H1 (cell line): ENCODE measurements at places on chromosomes 6 and 20. TPM values are rescaled to one million over a fixed set of nuclear protein-coding genes. Genes with fewer than 3 reads are reported as not detected.

DNA sequence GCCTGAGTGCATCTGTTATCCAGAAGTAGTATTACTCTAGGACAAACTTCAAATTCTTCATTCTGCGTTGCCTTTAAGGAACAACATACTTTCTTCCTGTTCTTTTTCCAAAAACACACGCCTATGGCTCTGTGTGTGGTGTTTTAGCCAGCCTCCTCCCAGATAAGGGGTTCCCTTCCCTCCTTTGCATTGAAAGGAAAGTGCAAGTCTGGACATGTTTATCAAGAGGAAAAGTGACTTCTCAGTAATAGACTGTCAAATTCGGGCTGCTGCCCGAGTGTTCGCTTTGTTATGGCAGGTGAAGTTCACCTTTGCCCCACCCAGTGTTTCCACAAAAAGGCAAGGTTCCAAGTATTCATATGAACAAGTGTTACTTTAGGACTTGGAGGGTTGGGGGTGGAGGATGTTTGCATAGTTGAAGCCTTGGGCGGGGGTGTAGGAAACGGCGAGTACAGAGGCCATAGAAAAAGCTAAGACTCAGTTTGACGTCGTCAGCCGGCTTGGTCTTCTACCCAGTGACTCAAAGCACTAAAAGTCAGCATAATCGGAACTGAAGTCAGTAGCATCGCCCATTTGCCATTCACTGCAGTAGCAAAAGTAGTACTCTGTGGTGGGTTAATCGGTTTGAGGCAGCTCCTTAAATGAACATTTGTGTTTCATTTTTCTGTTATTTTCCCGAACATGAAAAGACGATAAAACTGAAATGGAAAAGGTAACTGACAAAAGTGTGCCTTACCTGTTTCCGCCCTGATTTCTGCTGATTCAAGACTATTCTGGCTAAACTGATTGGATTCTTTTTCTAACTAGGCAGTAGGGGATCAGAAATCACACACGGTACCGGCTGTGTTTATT is 12.5 kb downstream of the PRDM1 start:
- H3K27me3 ChIP-seq, result peaks cover 17% of the 10 kb centered on the region
- H3K27ac ChIP-seq, result no peak overlapping the region
- H3K36me3 ChIP-seq, result no peaks in the 10 kb centered on the region
- no peak for DNase-seq
- H3K4me1 ChIP-seq, result peaks cover 9% of the 10 kb centered on the region; the same call in 1 of the 2 replicates

GRCh38 chr20:58551631-58552030 is 36.4 kb upstream of the APCDD1L start:
- DNase-seq, result peak; percentile 20
- no peaks in the 10 kb centered on the region for H3K27me3 ChIP-seq

DNA sequence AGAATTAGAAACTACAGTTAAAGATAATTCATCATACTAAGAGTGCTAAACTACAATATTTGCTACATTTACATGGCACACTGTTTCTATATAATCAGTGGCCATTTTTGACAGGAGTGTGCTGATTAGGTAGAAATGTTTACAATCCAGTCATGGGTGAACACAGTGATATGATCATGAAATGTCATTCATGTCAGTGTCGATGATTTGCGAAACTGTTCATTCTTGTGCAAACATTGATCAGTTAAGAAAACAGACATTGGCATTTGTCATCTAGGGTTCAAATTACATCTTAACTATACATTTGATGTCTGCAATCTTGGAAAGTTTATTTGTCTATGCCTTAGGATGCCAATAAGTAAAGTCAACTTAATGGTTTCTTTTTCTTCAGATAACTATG is 474.9 kb downstream of the DOK5 start:
- DNase-seq, result no peak
- H3K27me3 ChIP-seq, result no peaks in the 10 kb centered on the region
- no peaks in the 10 kb centered on the region for H3K4me1 ChIP-seq

DNA sequence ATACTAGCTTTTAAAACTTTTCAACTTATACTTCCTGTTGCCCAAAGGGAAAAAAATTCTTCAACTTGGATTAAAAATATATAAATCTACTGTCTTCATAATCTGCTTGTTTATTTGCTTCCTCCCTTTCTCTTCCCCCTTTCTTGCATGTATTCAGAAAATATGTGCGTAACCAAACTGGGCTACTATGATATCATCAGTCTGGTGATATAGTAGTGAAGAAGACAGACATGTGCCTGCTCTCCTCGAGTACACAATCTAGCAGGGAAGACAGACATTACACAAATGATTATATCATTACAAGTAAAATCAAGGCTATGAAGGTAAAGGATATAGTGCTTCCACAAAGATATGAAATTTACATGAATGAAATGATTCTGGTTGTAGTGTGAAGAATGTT is 31.0 kb downstream of the IBTK start:
- no peak for DNase-seq
- no peaks in the 10 kb centered on the region for H3K4me1 ChIP-seq
- no peaks in the 10 kb centered on the region for H3K27me3 ChIP-seq
- H3K4me3 ChIP-seq, result no peak overlapping the region
- no peak overlapping the region for H3K27ac ChIP-seq
- H3K36me3 ChIP-seq, result peaks cover 10% of the 10 kb centered on the region

GRCh38 chr6:129730477-129731165 is 20.6 kb upstream of the ARHGAP18 start:
- H3K36me3 ChIP-seq, result no peaks in the 10 kb centered on the region
- H3K4me3 ChIP-seq, result no peak overlapping the region
- H3K27ac ChIP-seq, result no peak overlapping the region
- no peak for DNase-seq

GRCh38 chr20:45993197-45993951 is 15.3 kb upstream of the MMP9 start:
- no peak overlapping the region for H3K27ac ChIP-seq
- no peak for DNase-seq
- H3K4me3 ChIP-seq, result no peak overlapping the region
- no peaks in the 10 kb centered on the region for H3K36me3 ChIP-seq
- no peaks in the 10 kb centered on the region for H3K4me1 ChIP-seq

DNA sequence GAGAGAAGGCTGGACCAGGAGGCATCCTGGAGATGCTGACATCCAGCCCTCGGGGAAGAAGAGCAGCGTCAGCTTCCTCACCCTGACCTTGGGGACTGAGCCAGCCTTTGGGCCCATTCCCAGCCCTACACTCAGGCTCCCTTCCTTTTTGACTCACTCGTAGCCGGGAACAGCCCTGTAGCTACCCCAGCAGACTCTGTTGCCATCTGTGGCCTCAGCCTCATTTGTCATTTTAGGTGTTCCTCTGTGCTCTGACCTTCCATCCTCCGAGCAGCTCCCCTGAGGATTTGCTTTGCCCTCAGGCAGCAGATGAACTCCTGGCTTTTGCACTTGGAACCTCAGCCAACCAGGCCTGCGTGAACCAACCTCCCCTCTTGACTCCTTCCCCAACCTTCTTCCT is 67.5 kb downstream of the ELOVL2 start:
- DNase-seq, result no peak
- H3K4me3 ChIP-seq, result no peak overlapping the region
- H3K27me3 ChIP-seq, result no peaks in the 10 kb centered on the region

DNA sequence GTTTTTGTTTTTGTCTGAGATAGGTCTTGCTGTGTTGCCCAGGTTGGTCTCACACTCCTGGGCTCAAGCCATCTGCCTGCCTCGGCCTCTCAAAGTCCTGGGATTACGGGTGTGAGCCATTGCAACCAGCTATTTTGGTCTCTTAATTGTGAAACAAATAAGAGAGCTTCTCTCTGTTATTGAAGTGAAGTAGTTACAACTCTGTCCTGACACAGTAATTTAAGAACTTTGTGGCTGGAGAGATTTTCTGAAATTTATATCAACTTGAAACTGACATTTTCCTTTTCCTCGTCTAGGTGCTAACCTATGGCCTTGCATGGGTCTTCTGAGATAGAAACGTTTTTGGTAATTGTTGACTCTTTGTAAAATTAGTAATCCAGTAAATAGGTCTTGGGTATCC is 122.1 kb upstream of the DOK5 start:
- no peaks in the 10 kb centered on the region for H3K27me3 ChIP-seq
- no peaks in the 10 kb centered on the region for H3K4me1 ChIP-seq
- DNase-seq, result no peak
- no peak overlapping the region for H3K4me3 ChIP-seq
- no peak overlapping the region for H3K27ac ChIP-seq

GRCh38 chr20:856361-856775 is 22.9 kb downstream of the FAM110A start:
- DNase-seq, result no peak
- no peak overlapping the region for H3K4me3 ChIP-seq
- no peaks in the 10 kb centered on the region for H3K27me3 ChIP-seq

- no peaks in the 10 kb centered on the region for H3K36me3 ChIP-seq
- H3K27me3 ChIP-seq, result no peaks in the 10 kb centered on the region
- H3K4me1 ChIP-seq, result peaks cover 18% of the 10 kb centered on the region; the same call in 1 of the 2 replicates
- no peak for DNase-seq
These were observed 955 bp upstream of the SLC26A8 start for GRCh38 chr6:36025260-36025931.

DNA sequence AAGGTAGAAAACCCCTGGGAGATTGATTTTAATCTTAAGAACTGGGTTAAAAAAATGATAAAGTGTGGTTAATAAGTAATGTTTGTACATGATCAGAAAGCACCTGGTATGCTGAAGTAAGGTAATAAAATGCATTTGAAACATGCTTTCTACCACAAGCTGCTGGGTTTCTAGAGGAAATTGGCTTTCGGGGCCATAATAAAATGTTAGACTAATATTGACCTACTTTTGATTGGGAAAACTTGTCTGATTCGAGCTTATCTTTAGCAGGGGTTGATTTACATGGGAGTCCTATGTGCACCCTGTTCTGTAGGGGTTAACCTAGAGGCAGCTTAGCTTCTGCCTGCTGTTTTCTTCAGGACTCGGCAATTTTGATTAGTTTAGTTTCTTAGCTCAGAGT is 50.5 kb downstream of the CRYBG1 start:
- H3K27ac ChIP-seq, result no peak overlapping the region
- no peak for DNase-seq
- H3K4me1 ChIP-seq, result no peaks in the 10 kb centered on the region
- H3K27me3 ChIP-seq, result no peaks in the 10 kb centered on the region

DNA sequence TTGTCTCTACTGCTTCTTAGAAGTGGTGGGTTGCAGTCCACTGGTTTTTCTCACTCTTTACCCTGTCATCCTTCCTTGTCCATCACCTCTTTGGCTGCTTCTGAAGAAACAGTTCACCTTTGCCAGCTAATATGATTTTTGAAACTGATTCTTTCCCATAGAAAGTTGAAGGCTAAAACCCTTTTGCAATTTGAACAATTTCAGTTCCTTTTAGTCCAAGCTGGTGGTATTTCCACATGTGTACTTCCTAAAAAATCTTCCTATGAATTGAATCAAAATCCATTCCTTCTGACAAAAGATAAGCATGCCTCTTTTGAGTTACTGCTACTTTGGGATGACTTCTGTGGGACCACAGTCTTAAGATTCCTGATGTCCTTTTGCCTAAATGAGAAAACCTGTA is 210.0 kb upstream of the MAN1A1 start:
- no peaks in the 10 kb centered on the region for H3K36me3 ChIP-seq
- H3K27me3 ChIP-seq, result no peaks in the 10 kb centered on the region
- no peak overlapping the region for H3K27ac ChIP-seq
- H3K4me3 ChIP-seq, result no peak overlapping the region
- H3K4me1 ChIP-seq, result no peaks in the 10 kb centered on the region
- no peak for DNase-seq

DNA sequence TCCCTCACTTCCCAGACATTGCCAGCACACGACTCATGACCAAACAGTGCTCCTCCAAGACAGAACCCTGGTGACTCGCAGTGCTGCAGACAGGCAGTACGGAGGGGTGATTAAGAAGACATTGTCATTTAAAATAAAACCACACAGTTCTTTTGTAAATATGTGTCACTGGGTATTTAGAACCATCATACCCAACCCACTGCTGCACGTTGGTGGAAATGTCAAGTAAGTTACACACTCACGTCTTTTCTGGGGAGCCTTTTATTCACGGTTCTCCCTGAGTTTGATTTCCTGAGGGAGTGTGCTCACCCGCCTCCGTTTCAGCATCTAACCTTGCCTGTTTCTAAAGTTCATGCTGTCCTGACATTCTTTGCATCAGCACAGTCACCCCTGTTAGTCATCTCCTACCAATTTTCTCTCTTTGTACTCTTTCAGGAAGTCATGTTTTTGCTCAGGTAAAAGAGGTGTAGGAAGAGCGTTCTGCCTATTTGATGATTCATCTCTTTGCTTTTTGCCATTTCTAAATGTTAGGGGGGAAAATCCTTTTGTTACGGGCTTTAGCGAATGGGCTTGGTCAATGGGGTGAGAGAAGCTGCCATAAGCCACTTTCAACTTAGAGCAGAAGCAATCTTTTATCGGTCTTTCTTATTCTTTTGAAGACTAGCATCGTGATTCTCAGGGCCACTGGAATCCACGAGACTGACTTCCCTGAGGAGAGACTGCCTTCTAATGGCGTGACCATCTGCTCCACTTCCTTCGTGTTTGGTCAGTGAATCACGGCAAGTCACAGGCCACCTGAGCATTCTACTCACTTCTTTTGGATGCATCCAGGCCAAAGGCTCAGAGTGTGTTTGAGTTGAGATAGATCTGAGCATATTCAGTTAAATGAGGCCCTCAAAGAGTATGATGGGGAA is 512.8 kb upstream of the JARID2 start:
- peaks cover 8% of the 10 kb centered on the region for H3K4me1 ChIP-seq
- H3K27ac ChIP-seq, result no peak overlapping the region
- no peak overlapping the region for H3K4me3 ChIP-seq
- peak; percentile 59 for DNase-seq

GRCh38 chr6:104862456-104862855 is 2.7 kb upstream of the HACE1 start:
- no peak for DNase-seq
- H3K27me3 ChIP-seq, result no peaks in the 10 kb centered on the region
- H3K4me1 ChIP-seq, result no peaks in the 10 kb centered on the region; the same call in 1 of the 2 replicates
- no peak overlapping the region for H3K4me3 ChIP-seq

DNA sequence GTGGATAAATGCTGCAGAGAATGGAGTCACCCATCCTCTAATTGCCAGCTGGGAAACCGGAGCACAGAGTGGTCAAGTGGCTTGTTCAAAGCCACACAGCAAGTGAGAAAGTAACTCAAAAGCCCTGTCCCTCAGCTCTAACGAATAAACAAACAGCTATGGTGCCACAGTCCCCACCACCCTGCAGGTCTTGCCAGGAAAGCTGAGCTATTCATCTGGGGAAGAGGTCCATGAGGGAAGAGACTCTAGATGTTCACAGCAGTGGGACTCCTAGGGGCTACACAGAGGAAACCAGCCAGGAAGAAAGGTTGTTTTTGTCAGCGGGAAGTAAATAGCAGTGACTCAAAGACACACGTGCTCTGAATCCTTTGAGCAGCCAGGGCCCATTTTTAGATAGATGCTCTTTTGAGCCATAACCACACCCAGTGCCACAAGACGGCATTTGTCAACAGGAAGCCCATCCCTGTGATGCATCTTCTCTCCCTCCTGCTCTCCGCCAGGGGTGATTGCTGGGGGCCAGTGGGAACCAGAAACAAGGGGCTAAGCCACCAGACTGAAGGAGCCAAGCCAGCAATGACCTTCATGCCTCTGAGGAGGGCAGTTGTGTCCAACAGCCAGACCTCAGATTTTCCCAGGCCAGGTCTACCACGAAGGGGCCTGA is 32.4 kb upstream of the TCP11 start:
- H3K4me1 ChIP-seq, result no peaks in the 10 kb centered on the region; the same call in 1 of the 2 replicates
- DNase-seq, result no peak
- no peaks in the 10 kb centered on the region for H3K27me3 ChIP-seq

Gene DDO
- not detected in 2 replicates for total RNA-seq

Gene CLVS2
- 0.67 and 0.73 TPM in 2 replicates for total RNA-seq

Gene EYS
- 0.13 TPM in 1 of 2 replicates, not detected in the other for total RNA-seq

Gene LY86
- not detected in 2 replicates for total RNA-seq

Gene GLP1R
- total RNA-seq, result 2.6 and 3.0 TPM in 2 replicates

Gene KIFC1
- 64.3 and 69.3 TPM in 2 replicates for total RNA-seq

Gene KCNS1
- 1.8 and 1.9 TPM in 2 replicates for total RNA-seq

Gene ADIG
- total RNA-seq, result not detected in 2 replicates

Gene SCGN
- total RNA-seq, result not detected in 2 replicates

Gene WFDC12
- not detected in 2 replicates for total RNA-seq

Gene ANKRD66
- not detected in 2 replicates for total RNA-seq
